ENCODE measurements at places on chromosomes 7 and 10.

GRCh38 chr10:91034042-91034441, 113.2 kb upstream of the ANKRD1 start:
- DNase-seq: no peak

DNA sequence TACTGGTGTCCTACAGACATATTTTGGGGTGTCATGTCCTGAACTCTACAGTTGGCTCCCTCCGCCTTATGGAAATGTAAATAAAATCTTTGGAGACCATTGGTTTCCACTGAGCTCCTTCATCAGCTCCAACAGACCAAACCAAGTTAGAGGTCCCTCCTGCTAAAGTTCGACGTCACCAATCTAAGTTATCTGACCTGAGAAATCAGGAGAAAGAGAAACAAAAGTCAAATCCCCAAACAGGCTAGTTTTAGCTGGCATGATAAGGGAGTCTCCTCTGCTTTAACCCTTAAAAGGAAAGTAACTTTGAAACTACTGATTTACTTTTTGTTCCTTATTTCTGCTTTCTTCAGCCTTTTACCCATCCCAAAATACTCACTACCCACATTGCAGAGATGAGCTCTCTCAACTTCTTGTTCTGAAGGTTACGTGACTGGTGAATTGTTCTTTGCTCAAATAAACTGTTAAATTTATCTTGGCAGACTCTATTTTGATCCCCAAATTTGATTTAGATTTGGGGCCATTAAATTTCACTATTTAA, 39.9 kb downstream of the AVL9 start:
- no peak for DNase-seq

GRCh38 chr10:120005207-120006201, 113.0 kb downstream of the SEC23IP start:
- no peak for DNase-seq

- no peak for DNase-seq
These were observed 26.2 kb downstream of the CRPPA start for GRCh38 chr7:16395121-16395520.

DNA sequence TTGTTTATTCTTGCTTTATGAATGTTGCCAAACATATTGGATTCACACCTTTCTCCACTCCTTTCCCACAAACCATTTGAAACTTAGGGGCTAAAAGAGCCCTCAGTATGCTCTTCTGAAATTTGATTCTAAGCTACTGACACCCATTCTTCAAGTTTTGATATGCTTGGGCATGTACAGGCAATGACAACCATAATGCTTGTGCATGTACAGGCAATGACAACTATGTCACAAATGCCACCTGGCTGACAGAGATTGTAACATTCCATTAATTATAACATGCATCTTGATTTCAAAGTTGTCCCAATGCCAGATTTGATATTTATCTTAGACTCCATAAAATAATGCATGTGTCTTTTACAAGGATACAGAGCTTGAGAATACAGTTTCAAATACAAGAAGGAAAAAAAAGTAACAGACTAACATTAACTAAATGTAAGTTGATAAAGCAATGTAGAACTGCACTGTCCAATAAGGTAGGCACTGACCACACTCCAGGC, 17.5 kb upstream of the CDK1 start:
- no peak for DNase-seq

- DNase-seq: no peak
These were observed 333.7 kb upstream of the PODXL start for GRCh38 chr7:131890176-131890575.

DNA sequence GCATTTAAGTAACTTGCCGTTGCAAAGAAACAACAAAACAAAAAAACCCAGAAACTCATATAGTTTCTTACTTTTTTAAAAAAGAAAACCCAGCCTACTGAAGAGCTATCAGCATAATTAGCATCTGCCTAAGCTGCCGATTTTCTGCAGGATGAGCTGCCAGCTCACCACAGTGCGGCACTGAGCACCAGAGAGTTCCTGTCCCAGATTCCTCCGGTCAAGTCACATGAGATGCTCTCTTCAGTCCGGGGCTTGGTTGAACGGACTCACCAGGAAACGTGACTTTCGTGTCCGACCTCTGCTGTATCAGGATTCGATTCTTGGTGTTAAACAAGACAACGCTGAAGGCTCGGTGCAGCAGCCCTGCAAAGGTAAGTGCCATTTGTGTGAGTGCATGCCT, 3.2 kb downstream of the IDI2 start:
- DNase-seq: no peak

DNA sequence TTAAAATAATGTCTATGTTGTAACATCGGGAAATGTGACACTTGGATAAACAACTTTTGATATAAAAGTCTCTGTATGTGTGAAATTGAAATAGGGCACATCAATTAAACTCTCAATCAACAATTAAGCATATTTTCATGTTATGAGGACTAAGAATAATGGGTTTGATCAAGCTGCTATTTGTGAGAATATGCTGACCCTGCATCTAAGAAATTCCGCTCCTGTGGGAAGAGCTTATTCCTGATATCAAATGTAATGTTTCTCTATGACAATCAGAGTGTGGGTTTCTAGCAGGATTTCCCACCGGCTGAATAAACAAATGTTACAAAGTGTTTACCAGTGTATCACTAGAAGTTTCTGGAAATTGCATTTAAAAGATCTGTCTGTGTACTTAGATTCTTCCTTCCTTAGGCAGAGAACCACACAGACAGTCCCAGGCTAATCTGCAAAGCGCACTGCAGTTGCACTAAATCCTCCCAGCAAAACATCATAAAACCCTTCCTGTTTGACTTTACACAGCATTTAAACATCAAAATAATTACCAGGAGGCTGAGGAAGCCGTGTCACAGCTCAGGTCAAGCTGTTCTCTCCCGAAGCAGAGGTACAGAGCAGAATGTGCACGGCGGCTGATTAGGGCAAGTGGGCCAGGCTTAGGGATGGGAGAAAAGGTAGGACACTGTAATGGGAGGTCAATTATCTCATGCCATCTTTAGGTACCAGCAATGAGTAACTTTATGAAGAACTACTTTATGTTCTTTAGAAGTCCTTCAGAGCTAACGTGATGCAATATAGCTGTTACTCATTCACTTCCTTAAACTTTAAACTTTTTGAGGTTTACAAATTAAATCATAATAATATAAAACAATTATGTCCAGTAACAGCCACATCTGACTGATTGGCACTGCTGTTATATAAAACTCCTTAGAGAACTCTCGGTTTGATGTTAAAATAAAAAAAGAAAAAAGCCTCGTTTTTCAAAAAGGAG, 109.1 kb upstream of the CTTNBP2 start:
- DNase-seq: no peak

- DNase-seq: no peak
These were observed 46.6 kb downstream of the ATXN7L1 start for GRCh38 chr7:105829681-105830322.

- DNase-seq: no peak
These were observed 9.6 kb downstream of the PKD1L1 start for GRCh38 chr7:47938574-47939165.

DNA sequence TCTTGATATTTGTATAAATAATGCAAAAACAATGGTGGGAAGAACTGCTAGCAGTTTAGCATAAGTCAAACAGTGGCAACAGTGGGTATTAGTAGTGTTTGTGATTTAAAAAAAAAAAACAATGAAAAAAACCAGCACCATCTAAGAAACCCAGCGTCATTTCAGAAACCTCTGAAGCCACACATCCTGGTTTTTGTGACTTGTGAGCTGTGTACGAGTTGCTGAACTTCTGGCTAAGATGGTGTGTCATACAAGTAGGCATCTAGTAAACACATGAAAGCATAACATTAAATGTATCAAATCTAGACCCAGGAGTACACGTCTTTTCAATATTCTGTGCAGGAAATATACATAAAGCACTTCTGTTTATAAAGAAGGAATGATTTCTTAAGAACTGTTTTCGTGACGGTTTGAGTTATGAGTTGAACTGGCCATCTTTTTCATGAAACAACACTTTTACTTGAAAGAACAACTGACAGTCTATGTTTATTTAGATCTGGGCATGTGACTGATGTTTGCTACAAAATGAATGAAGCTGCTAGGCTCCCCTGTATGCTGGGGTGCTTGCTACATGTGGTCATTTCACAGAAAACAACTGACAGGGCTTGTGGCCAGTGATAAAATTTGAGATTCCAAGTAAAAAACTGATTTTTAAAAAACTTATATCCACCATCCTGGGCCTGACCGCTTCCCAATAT, 143.5 kb downstream of the PIP4K2A start:
- no peak for DNase-seq

- DNase-seq: no peak
These were observed 361.8 kb downstream of the MAGI2 start for GRCh38 chr7:79091661-79092060.

DNA sequence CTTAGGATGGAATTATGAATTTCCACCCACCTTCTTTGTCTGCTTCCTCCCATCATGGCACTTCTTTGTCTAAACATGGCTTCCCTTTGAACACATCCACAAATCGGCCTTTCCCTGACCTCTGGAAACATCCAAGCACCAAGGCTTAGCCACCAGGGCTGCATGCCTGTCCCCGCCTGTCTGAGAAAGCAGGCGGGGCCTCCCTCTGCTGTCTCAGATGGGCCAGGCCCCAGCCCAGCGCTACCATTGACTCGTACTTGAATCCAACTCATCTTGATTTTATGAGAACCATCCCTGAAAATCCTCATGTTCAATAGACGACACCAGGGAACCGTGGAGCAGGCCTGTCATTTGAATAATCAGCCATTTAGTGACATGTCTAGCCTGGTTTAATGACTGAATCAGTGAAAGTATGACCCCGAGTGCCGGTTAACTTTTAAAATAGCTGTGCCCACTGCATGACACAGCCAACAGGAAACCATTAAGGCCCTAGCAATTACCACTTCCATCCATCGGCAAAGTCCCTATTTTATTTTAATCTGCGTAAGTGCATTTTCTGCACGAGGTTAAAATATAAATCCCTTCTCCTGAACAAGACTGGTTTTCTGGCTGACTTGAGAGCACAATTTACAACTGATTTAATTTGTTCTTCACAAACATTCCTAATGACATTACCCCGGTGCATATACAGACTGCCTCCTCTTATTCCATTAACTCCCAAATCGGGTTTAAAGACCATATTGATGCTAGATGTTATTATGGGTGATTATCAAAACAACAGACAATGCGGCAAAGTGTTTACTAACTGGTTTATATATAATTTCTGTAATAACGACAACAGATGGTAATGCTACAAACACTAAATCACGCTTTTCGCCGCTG, 194.7 kb downstream of the BUB3 start:
- no peak for DNase-seq

GRCh38 chr7:22350466-22351328, 6.3 kb downstream of the RAPGEF5 start:
- no peak for DNase-seq

- no peak for DNase-seq
These were observed at the start of gene FERD3L for GRCh38 chr7:19144661-19145433. TSS of gene FERD3L (minus strand) at chr7:19145421. CDS start at chr7:19145362, 59 bp downstream.

DNA sequence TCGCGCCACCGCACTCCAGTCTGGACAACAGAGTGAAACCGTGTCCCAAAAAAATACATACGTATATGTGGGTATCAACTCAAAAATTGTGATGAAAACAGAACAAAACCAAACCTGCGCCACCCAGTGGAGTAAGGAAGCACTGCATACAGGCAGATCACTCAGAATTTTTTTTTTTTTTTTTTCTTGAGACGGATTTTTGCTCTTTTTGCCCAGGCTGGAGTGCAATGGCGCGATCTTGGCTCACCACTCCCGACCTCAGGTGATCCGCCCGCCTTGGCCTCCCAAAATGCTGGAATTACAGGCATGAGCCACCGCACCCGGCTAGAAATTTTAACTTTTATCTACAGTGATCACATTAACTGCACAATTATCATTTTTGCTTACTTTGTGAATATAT, 9.1 kb upstream of the TMEM236 start:
- DNase-seq: peak; percentile 3

GRCh38 chr10:94225589-94225988, 137.2 kb downstream of the NOC3L start:
- DNase-seq: no peak

GRCh38 chr7:50356212-50356944, 51.9 kb downstream of the IKZF1 start:
- DNase-seq: no peak

DNA sequence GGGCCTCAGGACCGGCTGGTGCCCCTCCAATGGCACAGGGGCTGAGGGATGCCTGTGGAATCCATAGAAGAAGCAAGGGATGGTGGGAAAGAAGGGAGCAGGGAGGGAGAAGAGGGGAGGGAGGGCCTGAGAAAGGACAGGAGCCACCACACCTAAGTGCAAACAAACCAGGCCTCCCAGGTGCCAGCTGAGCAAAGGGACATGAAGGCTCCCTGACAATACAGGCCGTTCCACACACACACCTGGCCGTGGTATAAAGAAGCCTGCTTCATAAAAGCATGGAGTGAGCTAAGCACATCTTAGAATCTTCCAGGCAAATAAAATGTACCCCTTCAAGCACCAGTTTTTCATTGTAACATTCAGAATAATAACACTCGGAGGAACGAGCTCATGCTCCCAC, 54.0 kb downstream of the OAT start:
- no peak for DNase-seq

DNA sequence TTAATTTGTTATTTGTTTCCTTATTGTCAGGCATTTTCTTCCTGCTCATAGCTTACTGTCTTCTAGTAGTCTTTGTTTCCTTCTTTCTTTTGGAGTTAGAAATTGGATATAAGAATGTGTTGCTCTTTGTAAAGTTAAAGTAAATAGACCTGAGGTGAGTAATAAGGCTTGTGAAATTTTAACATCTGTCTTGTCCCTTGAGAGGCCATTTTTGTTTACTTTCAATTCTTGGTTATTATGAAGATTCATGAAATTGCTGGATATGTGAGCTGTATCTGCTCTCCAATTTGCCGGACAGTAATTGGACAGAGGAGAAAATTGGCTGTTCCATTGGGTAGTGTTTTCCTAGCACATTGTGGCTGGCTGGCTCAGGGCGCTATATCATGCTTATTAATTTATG, 260.7 kb downstream of the EXOC4 start:
- DNase-seq: no peak

- no peak for DNase-seq
These were observed 687.7 kb upstream of the NRP1 start for GRCh38 chr10:34022195-34022594.

DNA sequence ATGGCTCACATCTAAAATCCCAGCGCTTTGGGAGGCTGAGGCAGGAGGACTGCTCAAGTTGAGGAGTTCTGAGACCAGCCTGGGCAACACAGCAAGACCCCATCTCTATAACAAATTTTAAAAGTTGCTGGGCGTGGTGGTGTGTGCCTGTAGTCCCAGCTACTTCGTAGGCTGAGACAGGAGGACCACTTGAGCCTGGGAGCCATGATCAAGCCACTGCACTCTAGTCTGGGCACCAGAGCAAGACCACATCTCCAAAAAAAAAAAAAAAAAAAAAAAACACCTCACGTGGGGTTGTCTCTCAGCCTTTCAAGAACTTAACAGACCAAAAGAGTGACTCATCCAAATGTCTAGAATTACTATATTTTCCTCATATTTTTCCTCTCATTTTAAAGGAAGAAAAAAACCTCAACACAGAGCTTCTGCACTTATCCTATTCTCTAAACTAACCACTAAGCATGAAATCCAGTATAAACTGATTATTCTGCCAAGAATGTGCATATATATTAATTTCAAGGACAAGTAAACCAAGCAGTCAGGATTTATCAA, 46.3 kb downstream of the CUL2 start:
- no peak for DNase-seq

Data from activated naive CD4-positive, alpha-beta T cell (primary cell).